ENCODE measurements at places on chromosomes 3 and 15.
A peak's percentile ranks its signal among the peaks of the same experiment; 100 is the strongest.

DNA sequence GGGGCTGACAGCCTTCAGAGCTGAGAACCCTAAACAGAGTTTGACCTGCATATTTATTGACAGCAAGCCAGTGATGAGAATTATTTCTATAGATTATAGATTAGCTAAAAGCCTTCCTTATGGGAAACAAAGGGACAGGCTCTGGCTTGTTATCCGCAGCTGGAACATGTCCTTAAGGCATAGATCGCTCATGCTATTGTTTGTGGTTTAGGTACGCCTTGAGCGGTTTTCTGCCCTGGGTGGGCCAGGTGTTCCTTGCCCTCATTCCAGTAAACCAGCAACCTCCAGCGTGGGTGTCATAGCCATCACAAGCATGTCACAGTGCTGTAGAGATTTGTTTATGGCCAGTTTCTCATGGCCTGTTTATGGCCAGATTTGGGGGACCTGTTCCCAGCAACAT lies 10.2 kb upstream of the FAH start:
- DNase-seq, result no peak

- DNase-seq, result no peak
Measured at GRCh38 chr15:48695088-48695826, 49.7 kb upstream of the FBN1 start.

DNA sequence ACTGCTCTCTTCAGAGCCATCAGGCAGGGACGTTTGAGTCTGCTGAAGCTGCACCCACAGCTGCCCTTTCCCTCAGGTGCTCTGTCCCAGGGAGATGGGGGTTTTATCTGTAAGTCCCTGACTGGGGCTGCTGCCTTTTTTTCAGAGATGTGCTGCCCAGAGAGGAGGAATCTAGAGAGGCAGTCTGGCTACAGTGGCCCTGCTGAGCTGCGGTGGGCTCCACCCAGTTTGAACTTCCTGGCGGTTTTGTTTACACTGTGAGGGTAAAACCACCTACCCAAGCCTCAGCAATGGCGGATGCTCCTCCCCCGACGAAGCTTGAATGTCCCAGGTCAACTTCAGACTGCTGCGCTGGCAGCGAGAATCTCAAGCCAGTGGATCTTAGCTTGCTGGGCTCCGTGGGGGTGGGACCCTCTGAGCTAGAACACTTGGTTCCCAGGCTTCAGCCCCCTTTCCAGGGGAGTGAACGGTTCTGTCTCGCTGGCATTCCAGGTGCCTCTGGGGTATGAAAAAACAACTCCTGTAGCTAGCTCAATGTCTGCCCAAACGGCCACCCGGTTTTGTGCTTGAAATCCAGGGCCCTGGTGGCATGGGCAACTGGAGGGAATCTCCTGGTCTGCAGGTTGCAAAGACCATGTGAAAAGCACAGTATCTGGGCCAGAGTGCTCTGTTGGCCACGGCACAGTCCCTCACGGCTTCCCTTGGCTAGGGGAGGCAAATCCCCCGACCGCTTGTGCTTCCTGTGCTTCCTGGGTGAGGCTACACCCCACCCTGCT lies 21.1 kb upstream of the ST6GAL1 start:
- DNase-seq, result peak; percentile 65

DNA sequence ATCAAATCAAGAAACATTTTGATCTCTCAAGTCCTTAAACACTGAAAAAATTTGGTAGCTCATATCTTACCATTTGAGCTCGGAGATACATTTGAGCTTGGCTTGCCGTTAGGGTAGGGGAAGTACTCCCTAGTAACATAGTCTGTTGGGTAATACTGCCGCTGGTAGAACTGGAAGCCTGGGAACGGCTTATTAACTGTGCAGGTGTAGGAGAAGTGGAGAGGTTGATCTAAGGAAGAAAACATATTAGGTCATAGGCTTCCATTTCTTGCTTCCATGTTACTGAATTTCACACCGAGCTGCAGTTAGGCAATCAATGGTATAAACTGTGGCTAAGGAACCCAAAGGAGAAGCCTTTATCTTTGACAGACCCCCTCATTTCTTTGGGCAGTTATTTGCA lies 32.5 kb downstream of the PHC3 start:
- DNase-seq, result no peak

DNA sequence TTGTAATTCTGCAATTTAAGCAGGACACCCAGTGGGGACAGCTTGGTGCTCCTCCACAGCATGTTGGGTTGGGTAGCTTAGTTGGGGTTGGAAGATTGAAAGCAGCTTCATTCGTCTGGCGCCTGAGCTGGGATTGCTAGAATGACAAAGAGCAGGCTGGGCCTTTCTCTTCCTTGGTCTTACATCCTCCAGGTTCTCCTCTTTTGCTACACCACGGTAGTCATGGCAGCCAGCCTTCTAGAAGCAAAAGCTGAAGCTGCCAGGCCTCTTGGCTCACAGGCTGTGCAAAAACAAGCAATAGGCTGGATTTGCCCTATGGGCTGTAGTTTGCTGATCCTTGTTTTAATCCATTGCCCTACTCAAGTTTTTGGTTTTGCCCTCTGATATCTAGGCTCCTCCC lies 3.2 kb upstream of the ANXA2 start:
- DNase-seq, result no peak

GRCh38 chr3:157280786-157281185 lies 120.8 kb upstream of the CCNL1 start:
- no peak for DNase-seq

GRCh38 chr3:41682996-41683395 lies 278.9 kb downstream of the ULK4 start:
- no peak for DNase-seq

DNA sequence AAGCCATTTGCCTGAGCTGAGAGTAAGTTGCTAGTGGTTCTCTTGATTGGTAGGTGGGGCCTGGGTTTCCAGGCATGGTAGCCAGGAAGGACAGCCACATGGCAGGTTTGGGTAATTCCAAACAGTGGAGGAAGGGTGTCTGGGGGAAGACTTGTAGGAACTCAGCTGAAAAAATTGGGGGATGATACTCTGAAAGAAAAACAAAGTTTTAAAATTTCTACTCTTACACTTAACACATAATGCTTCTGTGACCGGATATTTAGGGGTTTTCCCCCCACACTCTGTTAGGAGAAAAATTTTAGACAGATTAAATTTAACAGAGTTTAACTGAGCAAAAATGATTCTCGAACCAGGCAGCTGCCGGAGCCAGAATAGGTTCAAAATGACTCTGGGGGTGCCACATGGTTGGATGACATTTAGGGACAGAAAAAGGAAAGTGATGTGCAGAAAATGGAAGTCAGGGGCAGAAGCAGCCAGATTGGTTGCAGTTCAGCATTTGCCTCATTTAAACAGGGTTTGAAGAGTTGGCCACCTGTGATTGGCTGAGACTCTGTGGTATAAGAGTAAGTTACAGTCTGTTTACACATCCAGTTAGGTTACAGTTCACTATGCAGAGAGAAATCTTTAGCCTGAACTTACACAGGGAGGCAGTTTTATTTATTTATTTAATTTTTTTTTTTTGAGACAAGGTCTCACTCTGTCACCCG lies 8.1 kb downstream of the B2M start:
- no peak for DNase-seq

DNA sequence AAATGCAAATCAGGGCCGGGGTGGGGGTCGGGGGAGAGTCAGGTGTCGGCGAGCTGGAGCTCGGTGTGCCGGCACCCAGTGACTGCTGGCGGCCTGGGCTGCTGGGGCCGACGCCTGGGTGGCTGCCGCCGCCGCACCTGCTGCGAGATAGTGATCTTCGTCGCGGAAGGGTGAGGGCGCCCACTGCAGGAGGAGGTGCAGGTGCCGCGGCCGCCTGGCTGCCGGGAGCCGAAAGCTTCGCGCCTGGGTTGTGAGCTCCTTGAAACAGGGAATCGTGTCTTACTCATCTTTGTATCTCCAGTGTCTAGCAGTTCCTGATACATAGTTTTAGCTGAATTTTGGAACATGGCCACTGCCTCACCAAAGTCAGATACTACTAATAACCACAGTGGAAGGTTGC lies 64.0 kb upstream of the CPOX start:
- DNase-seq, result peak; percentile 8

- no peak for DNase-seq
Measured at GRCh38 chr3:3918763-3919162, 119.5 kb downstream of the LRRN1 start.

DNA sequence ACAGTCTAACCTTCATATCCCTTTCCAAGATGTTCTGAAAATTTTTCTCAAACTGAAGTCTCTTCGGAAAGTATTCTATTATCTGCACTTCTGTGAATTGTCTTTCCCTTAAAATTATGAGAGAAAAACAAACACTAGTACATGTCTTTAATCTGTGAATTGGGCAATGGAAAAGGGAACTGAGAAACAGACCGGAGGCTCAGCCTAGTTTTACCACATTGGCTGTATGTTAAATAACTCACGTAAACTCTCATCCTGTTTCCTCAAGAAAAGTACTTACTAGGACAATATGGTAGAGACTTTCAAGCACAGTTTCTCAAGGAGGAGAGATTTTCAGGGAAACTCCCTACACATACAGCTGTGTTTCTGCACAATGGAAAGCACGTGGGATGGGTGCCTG lies 982.2 kb upstream of the SEMA6D start:
- DNase-seq, result no peak

DNA sequence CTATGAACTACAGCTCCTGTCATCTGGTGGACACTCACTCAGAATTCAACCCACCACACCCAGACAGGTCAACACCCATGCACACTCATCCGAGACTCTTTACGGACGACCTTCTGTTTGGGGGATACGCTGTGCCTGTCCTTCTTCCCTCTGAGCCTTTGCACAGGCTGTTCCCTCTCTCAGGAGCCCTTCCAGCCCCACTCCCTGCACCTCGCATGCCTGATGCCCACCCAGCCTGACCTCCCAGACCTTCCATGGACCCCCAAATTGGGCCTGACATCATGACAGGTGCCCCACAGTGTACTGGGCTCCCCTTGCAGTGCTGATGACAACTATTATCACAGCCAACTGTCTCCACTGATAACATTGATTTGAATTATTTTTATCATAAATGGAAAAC lies 135.8 kb downstream of the NSMCE3 start:
- no peak for DNase-seq

DNA sequence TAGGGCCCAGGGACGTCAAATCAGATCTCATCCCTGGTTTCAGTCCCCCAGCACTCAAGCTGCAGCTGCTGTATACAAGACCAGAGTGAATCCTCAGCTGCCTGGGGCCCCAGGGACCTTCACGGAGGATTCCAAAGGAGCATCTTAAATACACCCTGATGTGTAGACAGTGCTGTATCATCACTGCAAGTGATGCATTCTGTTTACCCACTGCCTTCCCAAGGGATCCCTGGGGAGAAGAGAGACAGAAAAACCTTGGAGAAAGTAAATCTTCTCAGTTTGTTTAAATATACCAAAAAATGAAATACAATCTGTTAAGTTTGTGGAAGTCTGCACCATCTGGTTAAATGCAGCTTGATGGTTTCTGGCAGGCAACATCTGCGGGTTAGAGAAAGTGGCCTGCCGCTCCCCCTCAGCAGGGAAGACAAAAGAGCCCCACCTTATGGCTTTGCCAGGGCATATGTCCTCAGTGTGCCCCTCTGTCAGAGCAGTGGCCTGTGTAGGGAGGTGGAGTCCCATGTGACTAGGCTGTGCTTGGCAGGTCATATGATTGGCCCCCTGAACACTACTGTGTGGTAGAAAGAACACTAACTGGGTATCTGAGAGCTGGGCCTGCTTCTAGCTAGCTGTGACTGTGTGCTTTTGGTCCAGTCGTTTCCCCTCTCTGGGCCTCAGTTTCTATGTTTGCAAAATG lies 222.2 kb upstream of the TRIM42 start:
- DNase-seq, result no peak

GRCh38 chr3:187821616-187822317 lies 76.5 kb upstream of the BCL6 start:
- no peak for DNase-seq

DNA sequence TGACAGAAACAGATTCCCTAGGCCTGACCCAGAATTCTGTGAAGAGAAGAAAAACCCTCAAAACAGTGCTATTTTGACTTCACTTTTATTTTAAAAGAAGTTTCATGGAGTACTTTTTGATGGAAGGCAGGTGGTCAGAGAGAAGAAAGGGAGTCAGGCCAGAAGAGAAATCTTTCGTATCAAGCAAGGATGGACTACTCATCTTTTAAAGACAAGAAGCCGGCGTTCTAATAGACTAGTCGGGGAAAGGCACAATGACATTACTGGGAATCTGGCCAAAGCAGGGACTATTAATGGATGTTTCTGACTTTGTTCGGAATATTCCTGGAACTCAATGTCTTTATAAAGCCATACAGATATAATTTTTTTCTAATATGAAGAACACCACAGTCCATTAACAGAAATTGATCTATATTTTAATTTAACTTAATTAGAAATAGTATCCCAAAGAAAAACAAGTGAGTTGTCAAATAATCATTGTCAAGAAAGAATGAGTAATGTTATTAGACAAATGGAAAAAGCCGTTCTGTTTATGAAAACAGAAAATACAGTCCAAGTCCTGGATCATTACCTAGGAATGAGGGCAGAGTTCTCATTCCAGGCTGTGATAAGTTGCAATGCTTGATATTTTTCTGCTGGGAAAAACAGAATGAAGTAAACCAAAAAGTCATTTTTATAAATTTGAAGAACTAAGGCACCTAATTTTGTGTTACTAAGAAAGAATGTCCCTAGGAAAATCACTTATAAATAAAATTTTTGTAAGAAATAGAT lies 23.7 kb upstream of the PCOLCE2 start:
- DNase-seq, result no peak

- DNase-seq, result no peak
Measured at GRCh38 chr3:72496051-72496670, 352.1 kb downstream of the SHQ1 start.

- DNase-seq, result no peak
Measured at GRCh38 chr15:66911131-66911700, 154.2 kb upstream of the SMAD3 start.

GRCh38 chr3:172711454-172711795 lies 558 bp upstream of the NCEH1 start:
- no peak for DNase-seq

DNA sequence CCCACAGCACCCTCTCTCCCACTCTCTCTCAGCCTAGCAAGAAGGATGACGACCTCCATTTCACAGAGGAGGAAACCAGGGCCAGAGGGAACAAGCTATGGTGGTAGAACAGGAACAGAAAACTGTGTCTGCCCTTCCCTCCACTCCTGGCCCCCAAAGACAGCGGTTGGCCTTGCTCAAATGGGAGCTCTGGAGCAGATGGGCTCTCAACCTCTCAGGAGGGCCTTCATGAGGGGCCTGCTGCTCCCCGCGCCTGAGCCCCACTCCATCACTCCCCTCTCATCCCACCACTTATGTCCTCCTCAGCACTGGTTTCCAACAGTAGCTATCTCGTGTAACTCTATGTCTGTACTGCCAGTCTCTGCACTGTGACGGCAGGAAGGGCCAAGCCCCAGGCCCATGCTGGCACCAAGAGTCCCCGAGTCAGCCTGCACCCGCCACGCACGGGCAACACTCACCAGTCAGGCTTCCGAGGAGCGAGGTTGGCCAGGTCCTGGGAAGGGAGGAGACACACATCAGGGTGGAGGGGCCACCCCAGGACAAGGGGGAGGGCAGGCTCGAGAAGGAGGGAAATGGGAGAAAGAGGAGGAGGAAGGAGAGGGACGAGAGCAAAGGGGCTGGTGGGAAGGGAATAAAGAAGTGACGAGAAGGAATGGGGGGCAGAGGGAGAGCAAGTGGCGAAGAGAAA lies 45.5 kb downstream of the PTH1R start:
- DNase-seq, result no peak

All from erythroblast (primary cell).